ENCODE measurements at places on chromosomes 3 and 15.

DNA sequence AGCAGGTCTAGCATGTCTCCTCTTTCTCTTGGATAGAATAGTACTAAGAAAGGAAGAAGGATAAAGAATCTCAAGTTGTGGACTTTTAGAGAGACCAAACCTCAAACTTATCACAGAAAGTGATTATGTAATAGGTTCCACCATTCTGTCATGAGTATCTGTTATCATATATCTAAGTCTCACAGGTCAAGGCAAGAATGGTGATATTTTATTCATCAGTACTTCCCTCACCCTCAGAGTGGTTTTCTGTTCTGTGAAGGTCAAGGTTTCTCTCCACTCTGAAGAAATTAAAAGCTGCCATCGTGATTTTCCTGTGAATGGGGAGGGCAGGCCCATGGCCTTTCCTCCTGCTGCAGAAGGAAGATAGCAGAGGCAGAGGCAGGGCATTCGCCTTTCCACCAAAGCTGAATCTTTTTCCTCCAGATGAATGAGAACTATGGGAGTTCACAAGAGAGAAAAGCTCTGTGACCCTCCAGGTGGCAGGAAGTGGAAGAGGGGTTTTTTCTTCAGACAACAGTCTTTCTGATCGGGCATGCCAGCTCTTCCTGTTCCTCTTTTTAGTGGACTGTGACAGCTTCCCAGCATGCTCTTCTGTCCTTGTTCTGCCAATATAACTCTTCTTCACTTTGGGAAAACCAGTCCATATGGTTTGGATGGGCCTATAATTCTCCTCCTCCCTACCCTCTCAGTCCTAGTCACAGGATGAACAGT lies 37.1 kb upstream of the CCK start:
- no peak for DNase-seq

DNA sequence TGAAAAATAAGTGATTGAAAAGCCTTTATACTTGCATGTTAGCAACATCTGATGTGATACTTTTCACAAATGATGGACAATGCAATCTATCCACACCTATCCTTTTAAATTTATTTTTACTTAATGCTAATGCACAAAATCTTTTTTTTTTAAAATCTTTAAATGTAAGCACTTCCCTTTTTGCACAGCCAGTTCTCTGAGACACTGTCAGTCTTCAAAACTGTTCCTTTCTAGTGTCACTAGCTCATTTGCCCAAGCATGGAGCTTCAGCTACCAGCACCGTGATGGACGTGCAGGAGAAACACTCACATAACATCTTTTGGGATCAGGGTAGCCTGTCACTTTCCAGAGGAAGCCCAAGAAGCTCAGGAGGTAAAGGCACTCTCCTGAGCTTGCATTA lies 50.1 kb downstream of the NR1D2 start:
- no peak for DNase-seq

GRCh38 chr3:53822331-53822741 lies 23.9 kb downstream of the CHDH start:
- DNase-seq, result no peak

DNA sequence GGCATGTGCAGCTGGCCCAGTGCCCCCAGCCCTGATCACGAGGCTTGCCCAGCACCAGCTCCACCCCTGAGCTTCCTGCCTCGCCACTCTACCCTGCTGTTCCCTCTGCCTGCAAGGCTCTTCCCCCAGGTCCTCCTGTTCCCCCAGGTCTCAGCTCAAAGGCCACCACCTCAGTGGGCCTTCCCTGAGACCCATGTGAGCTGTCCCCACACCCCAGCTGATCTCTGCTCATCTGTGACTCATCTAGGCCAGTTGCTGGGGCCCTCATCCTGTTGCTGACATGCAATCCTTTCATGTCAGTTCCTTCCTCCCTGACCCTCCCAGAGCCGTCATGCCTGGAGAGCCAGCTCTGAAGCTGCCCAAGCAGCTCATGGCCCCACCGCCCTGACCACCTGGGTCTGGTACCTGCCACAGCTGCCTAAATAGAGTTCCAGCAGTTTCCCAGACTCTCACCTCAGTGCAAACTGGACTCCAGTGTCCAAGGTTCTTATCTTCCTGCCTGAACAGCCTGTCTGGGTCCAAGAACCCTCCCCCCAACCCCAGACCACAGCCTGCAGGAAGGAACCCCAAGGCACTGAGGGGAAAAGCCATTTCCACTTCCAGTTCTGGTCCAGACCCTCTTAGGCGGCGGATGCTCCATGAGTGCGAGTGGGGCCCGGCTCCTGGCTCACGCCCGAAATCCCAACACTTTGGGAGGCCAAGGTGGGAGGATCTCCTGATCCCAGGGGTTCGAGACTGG lies 116.6 kb upstream of the IQSEC1 start:
- no peak for DNase-seq

- DNase-seq, result no peak
These were observed 125.0 kb downstream of the PDZRN3 start for GRCh38 chr3:73499787-73500186.

- no peak for DNase-seq
These were observed 523.8 kb downstream of the SOX2 start for GRCh38 chr3:182235504-182235903.

DNA sequence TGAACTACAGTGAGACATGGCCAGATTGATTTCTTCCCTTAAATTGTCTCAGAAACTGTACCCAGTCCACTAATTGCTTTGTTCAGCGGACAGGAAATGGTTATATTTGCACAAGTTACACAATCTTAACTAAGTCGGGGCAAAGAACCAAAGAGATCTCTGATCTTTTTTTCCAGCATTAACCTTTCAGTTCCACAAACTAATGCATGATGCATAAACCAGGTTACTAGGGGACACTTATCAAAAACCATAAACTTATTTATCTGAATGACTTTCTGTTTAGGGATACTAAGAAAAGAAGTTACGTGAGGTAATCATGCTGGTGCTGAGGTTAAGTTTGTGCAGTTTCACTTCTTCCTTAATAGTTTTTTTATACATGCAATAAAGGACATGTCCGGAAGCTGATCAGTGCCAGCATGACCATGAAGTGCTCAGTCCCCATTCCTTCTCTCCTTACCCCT lies 22.4 kb downstream of the FNDC3B start:
- no peak for DNase-seq

DNA sequence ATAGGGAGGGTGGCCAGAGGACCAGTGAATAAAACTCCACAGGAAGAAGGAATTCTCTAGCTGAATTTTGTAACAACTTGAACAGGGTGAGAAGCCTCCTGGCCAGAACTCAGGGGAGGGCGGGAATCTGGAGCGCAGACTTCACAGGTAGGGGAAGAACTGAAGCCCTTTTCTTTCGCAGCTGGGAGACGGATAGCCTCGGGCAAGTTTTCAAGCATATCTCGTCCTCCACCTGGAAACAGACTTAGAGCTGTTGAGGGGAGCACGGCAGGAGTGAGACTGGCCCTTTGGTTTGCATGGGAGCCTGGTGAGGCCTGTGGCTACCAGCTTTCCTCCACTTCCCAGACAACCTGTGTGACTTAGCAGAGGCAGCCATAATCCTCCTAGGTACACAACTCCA lies 10.9 kb upstream of the RPL39L start:
- DNase-seq, result no peak
